ENCODE measurements at places on chromosomes 2 and 18. TPM values are rescaled to one million over a fixed set of nuclear protein-coding genes. Genes with fewer than 3 reads are reported as not detected.

GRCh38 chr2:7356909-7357584, 439.8 kb downstream of the RNF144A start:
- DNase-seq: no peak

DNA sequence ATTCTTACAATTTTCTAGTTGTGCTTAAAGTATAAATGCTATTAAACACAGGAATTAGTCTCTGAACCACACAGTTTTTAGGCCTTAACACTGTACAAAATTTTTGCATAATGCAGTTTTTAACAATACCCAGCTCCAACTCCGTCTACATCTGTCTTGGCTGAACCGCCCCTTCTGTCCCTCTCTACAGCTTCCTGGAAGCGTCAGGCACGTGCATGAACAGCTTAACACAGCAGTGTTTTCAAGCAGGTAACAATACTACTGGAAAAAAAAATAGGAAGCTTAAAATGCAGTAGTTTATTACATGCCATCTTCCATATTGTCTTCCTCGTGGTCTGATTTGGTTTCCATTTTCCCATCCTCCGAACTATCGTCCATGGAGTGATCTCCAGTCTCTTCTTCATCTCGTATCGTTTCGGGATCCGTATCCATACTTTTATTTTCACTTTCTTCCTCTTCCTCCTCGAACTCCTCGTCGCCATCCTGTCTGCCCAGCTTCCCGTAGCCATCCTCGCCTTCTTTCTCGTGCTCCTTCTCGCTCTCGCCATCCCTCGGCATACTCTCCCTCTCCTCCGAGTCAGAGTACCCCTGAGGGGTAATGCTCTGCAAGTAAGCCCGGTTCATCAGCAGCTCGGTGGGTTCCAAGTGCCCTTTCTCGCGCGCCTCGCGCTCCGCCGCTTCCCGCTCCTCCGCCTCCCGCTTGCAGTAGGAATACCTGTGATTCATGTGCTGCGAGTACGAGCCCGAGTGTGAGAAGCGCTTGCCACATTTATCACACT, 130.6 kb downstream of the ZEB2 start:
- no peak for DNase-seq

DNA sequence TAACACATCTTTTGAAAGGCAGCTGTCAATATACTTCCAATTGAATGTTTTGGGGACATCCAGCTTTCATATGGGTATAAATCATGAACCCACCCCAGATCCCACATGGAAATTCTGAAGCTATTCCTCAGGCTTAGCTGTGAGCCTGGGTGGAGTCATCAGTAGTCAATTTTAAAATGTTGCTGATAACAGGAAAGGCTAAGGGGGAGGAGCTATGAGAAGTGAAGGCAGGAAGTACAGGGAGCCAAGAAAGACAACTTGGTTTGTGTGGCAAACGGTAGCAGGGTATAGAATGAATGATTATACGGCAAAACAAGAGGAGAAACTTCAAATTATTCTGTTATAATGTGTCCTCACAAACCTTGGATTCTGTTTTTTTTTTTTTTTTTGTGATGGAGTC, 108.6 kb downstream of the QPCT start:
- DNase-seq: no peak

GRCh38 chr18:3704556-3705344, 254.8 kb downstream of the TGIF1 start:
- DNase-seq: no peak

DNA sequence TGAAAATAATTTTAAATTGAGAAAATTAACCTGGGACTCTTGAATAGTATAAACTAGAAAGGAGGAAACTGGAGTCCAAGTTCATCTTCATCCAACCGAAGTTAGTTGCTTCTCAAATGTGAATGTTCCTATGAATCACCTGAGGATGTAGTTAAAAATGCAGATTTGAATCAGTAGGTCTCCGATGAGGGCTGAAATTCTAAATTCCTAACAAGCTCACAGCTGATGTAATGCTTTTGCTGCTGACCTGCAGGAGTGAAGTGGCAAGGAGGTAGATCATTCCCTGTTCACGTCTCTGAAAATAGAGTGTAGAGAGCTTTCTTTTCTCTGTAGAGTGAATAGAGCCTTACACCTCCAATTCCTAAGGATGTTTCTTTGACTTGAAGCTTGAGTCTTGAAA, 685.5 kb downstream of the CPS1 start:
- DNase-seq: no peak

DNA sequence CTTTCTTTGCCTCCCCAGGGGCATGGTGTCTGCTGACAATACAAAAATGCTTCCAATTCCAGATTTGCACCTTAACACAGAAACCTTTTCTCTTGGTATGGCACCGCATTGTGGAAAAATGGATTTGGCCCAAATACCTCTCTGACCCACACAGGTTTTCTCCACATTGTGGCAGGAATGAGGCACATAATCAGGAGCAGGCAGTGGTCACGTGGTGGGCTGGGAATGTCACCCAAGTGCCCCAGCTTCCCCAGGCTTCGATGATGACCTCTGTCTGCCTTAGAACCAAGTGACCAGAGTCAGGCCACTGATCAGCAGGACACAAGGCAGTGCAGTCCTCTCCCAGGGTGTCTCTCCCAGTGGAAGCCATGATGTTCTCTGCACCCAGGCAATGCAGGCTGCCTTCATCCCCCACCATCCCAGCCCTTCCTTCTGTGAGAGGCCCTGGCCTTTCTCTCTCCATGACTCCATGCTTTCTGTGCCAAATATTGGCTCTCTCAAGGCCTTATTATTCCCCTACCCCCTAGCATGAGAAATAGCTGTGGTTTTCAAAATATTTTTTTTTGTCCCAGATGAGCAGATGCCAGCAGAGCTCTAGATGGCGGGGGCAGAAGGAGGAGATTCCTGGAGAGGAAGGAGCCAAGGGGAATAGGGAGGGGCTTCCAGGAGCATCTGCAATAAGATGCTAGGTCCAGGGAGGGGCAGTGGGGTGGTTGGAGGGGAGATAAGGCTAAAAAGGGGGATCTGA, 198.9 kb downstream of the ACKR3 start:
- DNase-seq: no peak

- no peak for DNase-seq
These were observed 32.3 kb downstream of the NPHP1 start for GRCh38 chr2:110172506-110172905.

- DNase-seq: peak; percentile 52
These were observed 413.7 kb upstream of the FAM98A start for GRCh38 chr2:34012715-34013302.

Gene ATG9A
- total RNA-seq: 31.6 TPM

Gene TSPYL6
- not detected for total RNA-seq

Gene LYPD6B
- total RNA-seq: 76.0 TPM

Gene SERPINB2
- not detected for total RNA-seq

Data from ureter (tissue), 1 donor.